ENCODE measurements at places on chromosomes 3 and 15.

- DNase-seq, result no peak
Measured at GRCh38 chr3:134850761-134851160, 55.7 kb downstream of the EPHB1 start.

DNA sequence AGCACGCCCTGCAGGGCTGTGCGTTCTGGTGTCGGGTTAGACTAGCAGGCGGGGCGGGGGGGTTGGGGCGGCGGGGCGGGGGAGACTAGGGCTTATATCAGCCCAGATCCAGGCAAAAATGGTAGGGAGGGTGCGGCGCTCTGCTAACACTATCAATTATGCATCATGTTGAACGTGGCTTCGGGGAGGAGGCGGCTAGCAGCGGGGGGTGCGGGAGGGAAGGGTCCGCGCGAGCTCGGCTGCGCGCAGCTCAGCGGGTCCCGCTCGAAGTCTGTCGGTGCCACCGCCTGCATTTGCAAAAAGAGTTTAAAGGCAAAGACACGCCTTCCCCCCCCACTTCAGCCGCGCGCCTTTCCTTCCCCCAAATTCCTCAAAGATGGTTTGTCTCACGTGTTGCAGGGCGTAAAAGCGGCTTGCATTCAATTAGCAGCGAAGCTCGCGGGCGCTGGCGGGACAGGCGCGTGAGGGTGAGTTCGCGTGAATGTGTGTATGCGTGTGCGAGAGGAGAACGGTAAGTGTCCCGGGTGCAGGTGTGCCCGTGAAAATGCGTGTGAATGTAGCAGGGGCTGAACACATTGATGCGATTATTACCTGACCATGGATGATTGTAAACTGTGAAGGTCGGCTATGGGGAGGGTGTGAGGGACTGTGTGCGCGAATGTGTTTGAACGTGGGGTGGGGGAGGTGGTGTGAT is at the start of gene ISLR2:
ISLR2 (plus strand) TSS at position 432 of the 694 bp plus-strand sequence. CDS start 2,169 bp downstream, outside the sequence.
- DNase-seq, result no peak

GRCh38 chr15:78979456-78980320 is 34.8 kb upstream of the CTSH start:
- DNase-seq, result no peak

DNA sequence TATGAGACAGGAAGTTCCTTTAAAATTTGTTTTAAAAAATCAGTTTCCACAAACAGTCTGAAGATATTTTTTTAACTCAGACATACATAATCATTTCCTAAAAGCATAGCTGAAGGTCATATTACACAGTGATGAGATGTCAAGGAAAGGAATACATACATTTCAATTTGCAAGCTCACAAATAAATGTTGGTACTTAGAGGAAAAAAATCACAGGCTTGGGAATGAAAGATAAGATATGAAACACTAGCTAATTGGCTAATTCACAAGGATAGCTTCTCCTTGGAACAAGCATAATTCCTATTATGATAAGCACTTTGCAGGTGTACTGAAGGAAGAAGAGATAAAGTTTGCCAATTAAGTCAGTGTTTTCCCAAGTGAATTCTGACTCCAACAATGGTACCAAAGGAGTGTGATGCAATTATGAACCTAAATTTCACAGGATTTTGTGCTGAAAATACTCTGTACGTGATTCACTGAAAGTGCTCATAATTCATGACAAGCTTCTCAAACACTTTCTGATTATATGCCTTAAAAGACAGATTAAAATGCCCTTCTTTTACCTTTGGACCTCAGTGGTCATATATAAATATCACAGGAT is 112.4 kb downstream of the FRMD5 start:
- DNase-seq, result no peak

- peak; percentile 3 for DNase-seq
Measured at GRCh38 chr3:354432-354831, 157.9 kb downstream of the CHL1 start.

- no peak for DNase-seq
Measured at GRCh38 chr3:168977716-168978374, 685.7 kb downstream of the MECOM start.

GRCh38 chr3:36954452-36955134 is 9.7 kb upstream of the TRANK1 start:
- DNase-seq, result no peak

- DNase-seq, result no peak
Measured at GRCh38 chr3:61526308-61526707, 35.1 kb upstream of the PTPRG start.

GRCh38 chr3:36372534-36372935 is 7.8 kb upstream of the STAC start:
- no peak for DNase-seq

GRCh38 chr15:57134851-57135250 is 216.4 kb downstream of the TCF12 start:
- DNase-seq, result no peak

DNA sequence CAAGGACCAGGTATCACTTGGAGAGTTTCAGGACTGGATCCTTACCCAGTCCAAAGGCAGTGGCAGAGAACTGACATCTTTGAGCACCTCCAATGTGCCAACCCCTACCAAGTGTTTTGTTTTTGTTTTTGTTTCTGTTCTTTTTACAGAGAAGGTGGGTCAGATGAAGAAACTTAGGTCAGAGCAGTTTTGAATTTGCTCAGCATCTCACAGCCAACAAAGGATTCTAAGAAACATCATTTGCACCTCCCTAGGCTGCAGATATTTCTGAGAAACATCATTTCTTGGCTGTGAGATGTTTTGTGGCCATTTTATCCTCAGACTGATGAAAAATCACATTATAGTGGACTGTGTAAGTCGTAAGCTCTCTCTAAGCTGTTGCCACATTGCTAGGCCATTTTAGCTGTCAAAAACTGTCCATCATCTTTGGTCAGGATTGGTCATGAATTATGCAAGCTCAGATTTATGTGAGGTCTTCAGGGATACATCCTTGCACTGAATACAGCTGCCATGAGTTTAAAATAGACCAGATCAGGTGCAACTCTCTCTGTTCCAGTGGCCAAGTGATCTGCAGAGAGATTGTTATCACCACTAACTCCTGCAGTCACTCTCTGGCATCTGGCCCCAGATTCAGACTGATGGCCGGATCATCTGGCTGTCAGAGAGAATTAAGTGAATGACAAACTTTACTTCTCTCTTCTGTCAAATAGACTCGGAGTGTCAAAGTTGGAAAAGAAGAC is 341.5 kb downstream of the EPHB1 start:
- no peak for DNase-seq

DNA sequence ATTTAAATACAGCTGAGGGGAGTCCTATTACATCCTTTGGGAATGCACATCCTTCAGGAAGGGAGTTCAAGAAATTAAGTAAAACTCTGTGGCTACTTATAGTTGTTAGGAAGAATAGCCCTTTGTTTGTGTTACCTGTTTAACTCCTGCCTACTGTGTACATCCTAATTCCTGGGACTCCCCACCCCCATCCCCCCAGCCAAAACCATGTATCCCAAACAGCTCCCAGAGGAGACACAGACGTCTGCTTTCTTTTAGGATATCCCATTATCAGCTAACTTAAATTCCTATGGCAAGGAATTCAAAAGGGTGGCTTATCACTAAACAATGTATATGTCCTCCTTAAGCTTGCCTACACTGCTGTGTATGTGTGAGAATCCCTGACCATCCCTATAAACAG is 581.7 kb downstream of the DIPK2A start:
- no peak for DNase-seq

DNA sequence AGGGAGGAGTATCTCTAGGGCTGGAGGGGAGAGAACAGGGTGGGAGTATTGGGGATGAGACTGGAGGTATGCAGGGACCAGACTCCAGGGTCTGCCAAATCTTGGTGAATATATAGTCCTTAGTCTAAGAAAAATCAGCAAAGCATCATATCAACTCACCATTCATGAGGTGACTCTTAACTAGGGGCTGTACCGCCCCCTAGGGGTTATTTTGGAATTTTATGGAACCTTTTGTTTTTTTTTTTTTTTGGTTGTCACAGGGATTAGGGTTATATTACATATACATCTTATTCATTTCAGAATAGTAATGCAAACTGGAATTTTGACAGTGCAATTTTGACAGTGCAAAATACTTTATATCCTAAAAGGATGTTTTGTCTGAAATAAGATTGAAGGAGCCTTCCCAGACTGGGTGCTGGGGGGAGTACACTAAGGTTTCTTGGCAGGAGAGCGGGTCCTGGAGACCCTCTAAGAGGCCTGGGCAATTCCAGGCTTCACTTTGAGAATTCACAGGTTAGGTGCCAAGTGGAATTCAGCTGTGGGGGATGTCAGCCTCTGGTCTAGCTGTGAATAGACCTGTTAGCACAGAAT is 7.5 kb downstream of the CMTM7 start:
- peak; percentile 78 for DNase-seq

GRCh38 chr3:166390303-166390702 is 553.1 kb upstream of the BCHE start:
- DNase-seq, result no peak

DNA sequence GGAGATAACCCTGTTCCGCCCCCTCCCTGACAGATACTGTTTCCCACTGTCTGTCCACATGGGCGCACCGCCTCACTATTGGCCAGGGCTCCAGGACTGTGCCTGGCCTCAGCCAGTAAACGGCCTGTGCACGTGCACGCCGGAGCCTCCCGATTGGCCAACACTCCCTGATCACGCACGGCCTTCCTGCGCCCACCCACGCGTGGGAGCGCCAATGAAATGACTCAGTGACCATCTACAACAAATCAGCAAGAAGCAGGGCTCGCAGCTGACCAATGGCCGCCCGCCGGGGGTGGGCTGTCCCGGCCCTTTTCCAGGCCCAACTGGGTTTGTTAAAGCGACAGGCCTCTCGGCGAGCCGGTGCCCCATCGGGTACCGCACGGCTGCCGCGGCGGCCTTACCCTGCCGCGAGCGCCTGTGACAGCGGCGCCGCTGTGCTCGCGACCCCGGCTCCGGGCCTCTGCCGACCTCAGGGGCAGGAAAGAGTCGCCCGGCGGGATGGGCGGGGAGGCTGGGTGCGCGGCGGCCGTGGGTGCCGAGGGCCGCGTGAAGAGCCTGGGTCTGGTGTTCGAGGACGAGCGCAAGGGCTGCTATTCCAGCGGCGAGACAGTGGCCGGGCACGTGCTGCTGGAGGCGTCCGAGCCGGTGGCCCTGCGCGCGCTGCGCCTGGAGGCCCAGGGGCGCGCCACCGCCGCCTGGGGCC is at the start of gene ARRDC4:
ARRDC4 (plus strand) TSS at position 340 of the 703 bp plus-strand sequence; CDS start at position 499, 159 bp downstream.
- peak; percentile 95 for DNase-seq

- no peak for DNase-seq
Measured at GRCh38 chr15:38367476-38367875, 86.5 kb upstream of the FAM98B start.

GRCh38 chr15:70034596-70034995 is 63.1 kb downstream of the TLE3 start:
- no peak for DNase-seq

GRCh38 chr3:70736009-70736408 is 423.6 kb upstream of the MDFIC2 start:
- no peak for DNase-seq

DNA sequence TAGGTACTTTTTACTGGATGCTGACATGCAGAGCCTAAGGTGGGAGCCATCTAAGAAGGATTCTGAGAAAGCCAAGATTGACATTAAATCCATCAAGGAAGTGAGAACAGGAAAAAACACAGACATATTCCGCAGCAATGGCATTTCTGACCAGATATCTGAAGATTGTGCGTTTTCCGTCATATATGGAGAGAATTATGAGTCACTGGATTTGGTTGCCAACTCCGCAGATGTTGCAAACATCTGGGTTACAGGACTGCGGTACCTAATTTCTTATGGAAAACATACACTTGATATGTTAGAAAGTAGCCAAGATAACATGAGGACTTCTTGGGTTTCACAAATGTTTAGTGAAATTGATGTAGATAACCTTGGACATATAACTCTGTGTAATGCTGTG is 125.1 kb downstream of the PLCL2 start:
- DNase-seq, result no peak

- DNase-seq, result no peak
Measured at GRCh38 chr3:184641430-184641829, 70.4 kb downstream of the MAGEF1 start.

GRCh38 chr15:74402873-74403587 is 30.7 kb downstream of the SEMA7A start:
- peak; percentile 71 for DNase-seq

DNA sequence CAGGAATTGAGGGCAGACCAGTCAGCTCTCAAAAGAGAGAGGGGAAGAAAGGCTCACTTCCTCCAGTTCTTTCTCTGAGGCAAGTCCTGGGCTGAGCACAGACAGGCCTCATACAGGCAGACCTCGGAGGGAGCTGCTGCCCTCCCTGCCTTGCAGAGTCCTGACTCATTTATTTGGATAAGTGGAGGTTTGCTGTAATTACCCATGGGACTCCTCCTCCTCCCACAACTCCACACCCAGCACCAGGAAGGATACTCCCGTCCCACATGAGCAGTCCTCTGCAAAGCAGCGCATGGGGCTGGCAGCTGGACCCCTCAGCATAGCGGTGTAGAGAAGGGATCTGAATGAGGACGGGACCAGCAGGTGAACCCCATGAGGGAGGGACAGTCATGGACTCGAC is 13.4 kb upstream of the SCN10A start:
- no peak for DNase-seq

DNA sequence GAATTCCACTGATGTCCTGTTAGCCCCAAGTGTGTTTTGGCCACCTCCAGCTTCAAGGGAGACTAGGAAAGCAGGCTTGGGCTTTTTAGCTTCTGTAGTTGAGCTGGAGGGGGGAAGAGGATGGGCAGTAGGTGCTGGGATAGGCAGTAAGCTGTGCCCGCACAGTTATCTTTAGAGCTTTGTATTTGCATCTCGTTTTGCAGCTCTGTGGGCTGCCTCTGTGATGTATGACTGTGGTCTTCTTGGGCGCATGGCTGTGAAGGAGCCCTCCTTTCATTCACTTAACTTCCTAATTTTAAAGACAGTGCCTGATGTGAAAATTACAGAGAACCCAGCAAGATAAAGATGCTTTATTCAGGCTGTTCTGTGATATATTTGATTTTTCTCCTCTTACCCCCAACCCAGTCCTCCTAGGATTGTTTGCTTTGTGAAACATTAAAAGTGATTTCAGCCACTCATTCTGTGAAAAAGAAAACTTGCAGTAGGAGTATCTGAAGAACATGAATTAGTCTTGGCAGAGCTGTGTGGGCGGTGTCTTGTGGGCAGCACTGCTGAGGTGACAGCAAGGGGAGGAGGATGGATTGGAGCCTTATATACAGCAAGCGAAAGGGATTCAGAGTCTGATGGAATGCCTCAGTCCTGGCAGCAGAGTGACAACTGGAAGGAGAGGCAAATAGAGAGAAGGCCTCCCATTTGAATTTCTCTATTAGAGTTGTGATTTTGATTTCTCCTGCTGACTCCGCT is 74.3 kb downstream of the LARS2 start:
- no peak for DNase-seq

GRCh38 chr3:124293584-124293983 is 301.7 kb upstream of the ROPN1 start:
- DNase-seq, result no peak

GRCh38 chr3:166685246-166685645 is 694.9 kb downstream of the ZBBX start:
- no peak for DNase-seq

- no peak for DNase-seq
Measured at GRCh38 chr3:171760477-171760876, 49.8 kb downstream of the PLD1 start.

Measured in CD4-positive, alpha-beta T cell treated with Interleukin-1 beta for 1 hour (primary cell).